ENCODE measurements at places on chromosomes 2 and 18.

GRCh38 chr2:43707255-43708015 is 31.2 kb upstream of the C1GALT1C1L start:
- no peak for DNase-seq

DNA sequence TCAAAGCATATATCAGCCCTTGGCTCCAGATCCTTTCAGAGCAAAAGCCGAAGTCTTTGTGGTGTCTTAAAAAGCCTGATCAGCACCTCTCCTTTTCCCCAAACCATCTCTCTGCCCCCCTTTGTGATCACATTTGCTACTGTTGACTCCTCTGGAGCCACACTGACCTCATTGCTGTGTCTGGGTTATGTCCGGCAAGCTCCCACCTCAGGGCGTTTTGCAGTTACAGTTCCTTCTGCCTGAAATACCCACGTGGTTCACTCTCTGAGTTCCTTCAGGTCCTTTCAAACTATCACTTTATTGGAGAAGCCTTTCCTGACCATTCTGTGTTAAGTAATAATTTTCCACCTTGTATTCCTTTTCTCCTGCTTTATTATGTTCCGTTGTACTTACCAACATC is 11.8 kb downstream of the C2orf69 start:
- DNase-seq, result no peak

DNA sequence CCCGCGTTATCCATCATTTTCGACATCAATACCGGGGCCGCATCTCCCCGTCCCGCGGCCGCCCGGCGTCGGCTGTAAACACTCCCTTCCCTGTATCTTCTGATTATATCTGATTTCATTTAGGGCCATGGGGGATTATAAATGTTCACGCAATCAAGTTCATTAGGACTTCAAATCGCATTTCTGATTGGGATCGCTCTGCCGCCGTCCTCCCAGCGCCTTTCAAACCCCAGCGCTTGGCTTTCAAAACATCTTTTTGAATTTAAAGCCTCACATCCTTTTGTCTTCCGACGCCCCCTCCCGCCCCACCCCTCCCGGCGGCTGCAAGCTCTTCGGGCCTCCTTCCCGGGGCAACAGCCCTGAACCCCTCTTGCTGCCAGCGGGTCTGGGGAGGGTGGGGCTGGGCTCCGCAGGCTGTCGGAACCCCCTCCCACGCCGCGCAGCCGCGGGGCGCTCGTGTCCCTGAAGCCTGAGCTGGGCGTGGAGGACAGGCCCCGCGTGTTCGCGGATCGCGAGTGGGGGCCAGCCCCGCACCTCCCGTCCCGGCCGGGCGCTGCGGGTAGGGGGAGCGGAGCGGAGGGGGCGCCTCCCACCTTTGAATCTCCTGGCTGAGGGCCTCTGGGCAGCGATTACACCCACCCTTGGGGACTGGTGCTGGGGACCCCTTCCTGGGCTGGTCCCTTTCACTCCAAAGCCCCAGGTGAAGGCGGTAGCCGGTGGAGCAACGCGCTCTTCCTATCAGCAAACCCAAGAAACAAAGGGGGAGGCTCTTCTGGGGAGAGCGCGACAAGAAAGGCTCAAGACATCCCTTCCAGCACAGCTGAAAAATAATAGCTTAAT is 11.3 kb upstream of the GBX2 start:
- no peak for DNase-seq

DNA sequence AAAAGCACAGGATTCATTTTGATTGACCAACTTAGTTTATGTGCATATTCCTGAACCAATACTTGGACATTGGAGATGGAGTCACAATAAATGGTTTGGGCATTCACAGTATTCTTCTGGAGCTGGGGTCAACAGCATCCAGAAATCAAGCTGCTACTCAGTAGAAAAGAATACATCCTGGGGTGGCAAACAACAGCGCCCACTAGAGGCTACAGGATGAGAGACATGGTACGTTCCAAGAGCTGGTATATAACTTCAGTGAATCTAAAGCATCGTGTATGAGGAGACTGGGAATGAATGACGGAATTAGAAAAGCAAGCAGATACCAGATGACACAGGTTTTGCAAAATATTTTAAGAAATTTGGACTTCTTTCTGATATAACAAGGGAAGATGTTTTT is 142.9 kb upstream of the FIGN start:
- DNase-seq, result no peak

GRCh38 chr2:11771971-11772615 is 25.7 kb downstream of the LPIN1 start:
- no peak for DNase-seq

- DNase-seq, result no peak
Measured at GRCh38 chr2:43323857-43324256, 97.5 kb upstream of the ZFP36L2 start.
